Stimulated activated CD4-positive, alpha-beta T cell treated with anti-CD3 and anti-CD28 coated beads, TNF-alpha, amount 100 ng/mL, for 24 hours (primary cell): ENCODE measurements at places on chromosomes 16 and 17.

DNA sequence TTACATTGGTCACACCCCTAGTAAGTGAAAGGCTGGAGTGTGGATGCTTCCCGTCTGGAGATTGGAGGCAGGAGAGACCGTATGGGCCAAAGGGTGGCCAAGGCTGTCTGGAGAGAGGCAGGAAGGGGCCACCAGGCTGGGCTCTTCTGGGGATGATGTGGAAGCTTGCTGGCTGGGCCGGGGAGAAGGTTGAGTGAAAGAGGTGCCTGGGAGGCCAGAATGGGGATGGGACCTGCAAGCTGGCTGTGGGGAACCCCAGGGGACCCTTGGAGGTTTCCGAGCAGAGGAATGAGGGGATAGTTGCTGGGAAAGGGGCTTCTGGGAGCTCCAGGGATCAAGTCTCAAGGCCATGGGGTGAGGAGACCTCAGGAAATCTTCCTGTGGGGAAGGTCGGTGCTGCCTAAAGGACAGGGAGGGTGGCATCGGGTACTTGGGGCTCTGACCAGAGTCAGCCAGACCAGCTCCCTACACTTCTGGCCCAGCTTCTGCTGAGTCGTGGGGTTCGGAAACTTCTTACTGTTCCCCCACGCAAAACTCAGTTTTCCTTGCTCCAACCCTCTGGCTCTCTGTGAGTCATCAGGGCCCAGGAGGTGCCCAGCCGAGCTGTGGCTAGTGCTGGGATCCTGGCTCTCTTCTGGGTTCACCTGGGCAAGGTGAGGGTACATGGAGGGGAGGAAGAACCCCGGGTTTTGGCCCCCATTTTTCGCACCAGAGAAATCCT is 3.1 kb downstream of the MRC2 start:
- DNase-seq, result no peak

- no peak for DNase-seq
Measured at GRCh38 chr17:5702951-5703510, 118.7 kb upstream of the NLRP1 start.

- no peak for DNase-seq
Measured at GRCh38 chr16:57947261-57947660, 23.7 kb downstream of the CNGB1 start.

GRCh38 chr16:72112452-72112792 is 18.8 kb downstream of the DHX38 start:
- DNase-seq, result no peak

- DNase-seq, result no peak
Measured at GRCh38 chr16:67248401-67249177, at the start of gene SLC9A5. Gene SLC9A5 (plus strand): TSS chr16:67248979. CDS start chr16:67249015, 36 bp downstream.

GRCh38 chr16:75754141-75754540 is 27.9 kb upstream of the CPHXL start:
- DNase-seq, result no peak

- no peak for DNase-seq
Measured at GRCh38 chr16:53080345-53081031, 25.7 kb downstream of the CHD9 start.

DNA sequence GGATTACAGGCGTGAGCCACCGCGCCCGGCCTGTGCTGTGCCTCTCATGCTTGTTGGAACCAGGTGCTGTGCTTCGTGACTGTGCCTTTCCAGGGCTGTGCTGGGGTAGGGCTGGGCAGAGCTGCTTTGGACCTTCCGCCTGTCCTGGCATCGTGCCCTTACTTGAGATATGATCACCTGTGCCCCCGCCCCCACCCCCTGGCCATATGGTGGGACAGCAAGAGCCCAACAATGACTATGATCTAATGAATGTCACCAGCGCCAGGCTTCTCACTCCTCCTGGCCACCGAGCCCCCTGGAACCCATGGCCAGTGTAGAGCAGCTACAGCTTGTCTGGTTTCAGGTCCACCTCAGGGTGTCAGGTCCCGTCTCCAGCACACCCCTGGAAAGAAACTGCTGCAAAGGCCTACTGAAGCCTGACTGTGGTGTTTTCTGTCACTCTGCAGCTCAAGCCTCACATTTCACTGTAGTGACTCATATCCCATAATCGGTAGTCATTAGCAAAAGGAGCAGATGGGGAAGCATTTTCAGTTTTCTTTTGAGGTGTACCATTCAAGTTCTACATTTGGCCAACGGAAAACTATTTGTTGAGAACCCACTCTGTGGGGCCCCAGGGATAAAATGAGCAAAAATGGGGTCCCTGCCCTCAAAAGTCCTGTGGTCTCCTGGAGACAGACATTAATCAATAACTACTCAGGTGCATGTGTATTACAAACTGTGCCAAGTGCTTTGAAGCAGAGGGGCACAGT is 22.1 kb downstream of the FCSK start:
- peak; percentile 45 for DNase-seq

GRCh38 chr16:29745853-29746345 is at the start of gene C16orf54:
Gene C16orf54 (minus strand): TSS chr16:29745990. CDS start chr16:29744951, 1,039 bp downstream.
- peak; percentile 57 for DNase-seq

- DNase-seq, result no peak
Measured at GRCh38 chr17:62871291-62871690, 63.2 kb upstream of the MARCHF10 start.

DNA sequence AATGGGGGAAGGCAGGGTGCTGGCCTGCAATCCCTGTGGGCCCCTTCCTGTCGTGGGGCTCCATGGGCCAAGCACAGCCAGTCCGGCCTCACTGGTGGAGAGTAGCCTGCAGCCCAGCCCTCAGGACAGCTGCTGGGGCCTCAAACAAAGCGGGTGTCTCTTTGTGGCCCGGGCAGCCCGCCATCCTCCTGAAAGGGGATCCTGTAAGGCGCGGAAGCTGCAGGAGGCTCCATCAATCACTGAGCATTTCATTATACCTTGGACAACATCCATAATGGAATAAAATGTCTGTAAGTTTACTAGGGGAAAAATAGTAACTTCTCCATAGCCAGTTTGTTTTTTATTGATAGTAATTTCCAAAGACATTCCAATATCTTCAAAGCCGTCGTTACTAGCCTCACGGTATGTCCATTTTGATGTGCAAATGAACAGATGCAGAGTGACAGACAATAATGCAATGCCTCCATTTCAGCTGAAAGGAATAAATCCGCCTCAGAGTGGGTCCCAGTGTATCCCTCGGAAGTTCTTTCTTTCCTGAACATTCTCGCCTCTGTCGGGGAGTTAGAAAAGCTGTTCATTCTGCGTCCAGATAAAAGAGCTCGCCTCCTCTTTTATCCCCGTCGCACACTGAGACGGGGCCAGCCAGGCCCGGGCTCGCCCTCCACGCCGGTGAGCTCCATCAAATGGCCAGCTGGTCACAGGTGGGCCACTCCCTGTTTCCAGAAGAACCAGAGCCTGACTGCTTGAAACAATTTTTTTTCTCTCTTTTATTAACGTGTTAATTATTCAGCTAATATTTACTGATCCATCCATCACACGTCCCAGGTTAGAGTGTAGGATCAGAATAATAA is 14.4 kb downstream of the WSCD1 start:
- DNase-seq, result no peak

- peak; percentile 57 for DNase-seq
Measured at GRCh38 chr16:391885-392335, 5.1 kb upstream of the NME4 start.

GRCh38 chr17:901964-902363 is 77.6 kb downstream of the NXN start:
- DNase-seq, result no peak

DNA sequence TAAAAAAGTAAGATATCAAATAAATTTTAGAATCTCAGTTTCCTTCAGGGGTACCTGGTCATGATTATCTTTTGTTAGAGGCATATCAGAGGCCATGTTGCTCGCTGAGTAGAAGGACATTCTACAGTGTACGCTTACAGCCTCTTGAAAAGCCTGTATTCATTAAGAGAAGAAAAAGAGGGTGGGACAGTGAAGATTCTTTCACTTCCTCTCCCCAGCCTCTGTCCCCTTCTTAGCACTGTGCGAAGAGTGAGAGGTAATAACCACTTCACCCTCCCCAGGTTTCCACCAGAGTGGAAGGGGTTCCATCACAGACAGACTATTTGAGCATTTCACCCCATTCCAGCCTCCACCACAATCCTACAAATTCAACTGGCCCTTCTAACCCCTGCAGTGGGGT is 4.8 kb upstream of the LPO start:
- no peak for DNase-seq

DNA sequence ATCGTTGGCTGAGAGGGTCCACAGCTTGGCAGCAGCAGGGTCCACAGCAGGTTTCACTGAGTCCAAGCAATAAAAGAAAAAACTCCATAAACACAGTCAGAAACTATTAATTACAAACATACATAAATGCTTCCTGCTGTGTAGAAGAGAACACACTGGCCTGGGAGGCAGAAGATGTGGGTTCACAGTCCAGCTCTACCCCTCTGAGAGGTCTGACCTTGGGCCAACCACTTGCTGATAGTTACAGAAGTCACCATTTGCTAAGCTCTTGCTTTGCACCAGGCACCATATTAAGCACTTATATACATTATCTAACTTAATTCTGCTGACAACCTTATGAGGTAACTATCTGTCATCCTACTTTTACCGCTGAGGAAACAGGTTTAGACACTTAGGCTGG is 14.7 kb downstream of the CIAPIN1 start:
- DNase-seq, result no peak

DNA sequence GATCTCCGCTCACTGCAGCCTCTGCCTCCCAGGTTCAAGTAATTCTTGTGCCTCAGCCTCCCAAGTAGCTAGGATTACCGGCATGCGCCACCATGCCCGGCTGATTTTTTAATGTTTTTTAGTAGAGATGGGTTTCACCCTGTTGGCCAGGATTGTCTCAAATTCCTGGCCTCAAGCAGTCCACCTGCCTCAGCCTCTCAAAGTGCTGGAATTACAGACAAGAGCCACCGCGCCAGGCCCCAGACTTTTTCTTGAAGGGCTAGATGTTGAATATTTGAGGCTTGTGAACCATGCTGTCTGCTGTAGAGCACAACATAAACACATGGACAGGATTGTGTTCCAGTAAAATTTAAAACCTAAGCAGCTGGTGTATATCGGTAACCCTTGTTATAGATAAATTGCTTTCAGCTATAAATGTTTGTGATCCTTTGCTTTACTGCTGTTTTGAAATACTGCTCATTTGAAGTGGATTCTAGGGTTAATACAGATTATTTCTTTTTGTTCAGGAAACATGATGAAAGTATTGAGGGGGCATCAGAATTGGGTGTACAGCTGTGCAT is 12.4 kb downstream of the WSB1 start:
- DNase-seq, result no peak

GRCh38 chr17:40490289-40490853 is 11.1 kb downstream of the TNS4 start:
- DNase-seq, result no peak

- DNase-seq, result no peak
Measured at GRCh38 chr16:57585051-57585687, 42.7 kb downstream of the ADGRG5 start.

- DNase-seq, result no peak
Measured at GRCh38 chr16:49011901-49012300, 269.7 kb downstream of the CBLN1 start.

DNA sequence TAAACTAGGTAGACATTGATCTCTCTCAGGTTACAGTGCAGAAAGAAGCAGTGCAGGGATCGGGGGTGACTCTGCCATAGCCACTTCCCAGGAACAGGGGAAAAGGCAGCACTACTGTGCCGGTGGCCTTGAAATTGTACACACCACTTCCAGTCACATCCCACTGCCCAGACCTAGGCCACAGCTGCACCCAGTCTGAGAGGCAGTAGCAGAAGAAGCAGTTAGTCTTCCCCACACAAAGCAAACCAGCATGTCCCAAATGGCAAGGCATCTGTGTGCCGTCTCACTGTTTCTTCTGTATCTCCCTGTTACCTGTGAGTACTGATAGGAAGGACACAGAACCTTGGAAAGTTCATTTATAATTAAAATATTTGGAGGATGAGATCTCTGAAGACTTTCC is 47.0 kb downstream of the TMC6 start:
- DNase-seq, result no peak

- no peak for DNase-seq
Measured at GRCh38 chr16:4101421-4102219, 14.6 kb downstream of the ADCY9 start.

DNA sequence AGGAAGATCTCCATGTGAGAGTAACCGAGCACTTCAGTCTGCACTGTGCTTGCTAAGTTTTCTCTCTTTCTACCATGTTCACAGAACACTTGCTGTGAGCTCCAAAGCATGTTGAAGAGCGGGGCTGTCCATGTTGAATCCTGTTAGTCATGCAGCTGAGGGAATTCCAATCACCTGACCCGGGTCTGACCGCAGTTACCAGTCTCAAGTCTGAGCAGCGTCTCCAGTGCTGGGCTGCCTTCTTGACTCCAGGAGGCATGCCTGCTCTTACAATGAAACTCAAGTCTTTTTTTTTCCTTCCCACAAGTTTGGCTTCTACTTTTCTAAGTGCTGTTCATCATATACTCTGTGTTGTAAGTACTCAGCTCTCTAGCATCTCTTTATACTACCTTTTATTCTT is 44.3 kb downstream of the HOXB1 start:
- DNase-seq, result no peak

DNA sequence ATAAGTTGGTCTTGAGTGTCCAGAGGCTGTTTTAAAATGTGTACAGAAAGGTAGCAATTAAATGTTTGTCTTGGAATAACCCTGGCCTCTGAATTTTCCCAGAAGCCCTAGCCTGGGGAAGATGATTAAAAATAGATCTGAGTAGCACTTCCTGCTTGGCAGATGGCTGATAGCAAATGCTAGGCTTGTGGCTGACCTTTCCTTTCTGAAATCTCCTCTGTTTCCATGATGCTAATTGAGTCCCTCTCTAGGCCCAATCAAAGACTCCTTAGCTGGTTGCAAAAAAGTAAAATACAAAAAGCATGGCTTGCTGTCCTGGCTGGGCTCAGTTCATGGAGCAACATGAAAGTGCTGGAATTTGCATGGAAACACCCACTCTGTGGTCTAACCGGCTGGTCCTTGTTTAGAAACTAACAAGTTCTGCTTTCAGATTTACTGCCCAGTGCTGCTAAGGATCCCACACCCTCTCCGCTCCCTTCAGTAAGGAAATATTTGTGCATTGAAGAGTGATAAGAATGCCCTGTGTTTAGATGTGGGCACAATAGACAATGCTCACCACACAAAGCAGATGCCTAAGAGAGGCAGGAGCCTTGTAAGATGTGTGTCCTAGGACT is 40.8 kb downstream of the YPEL2 start:
- no peak for DNase-seq

DNA sequence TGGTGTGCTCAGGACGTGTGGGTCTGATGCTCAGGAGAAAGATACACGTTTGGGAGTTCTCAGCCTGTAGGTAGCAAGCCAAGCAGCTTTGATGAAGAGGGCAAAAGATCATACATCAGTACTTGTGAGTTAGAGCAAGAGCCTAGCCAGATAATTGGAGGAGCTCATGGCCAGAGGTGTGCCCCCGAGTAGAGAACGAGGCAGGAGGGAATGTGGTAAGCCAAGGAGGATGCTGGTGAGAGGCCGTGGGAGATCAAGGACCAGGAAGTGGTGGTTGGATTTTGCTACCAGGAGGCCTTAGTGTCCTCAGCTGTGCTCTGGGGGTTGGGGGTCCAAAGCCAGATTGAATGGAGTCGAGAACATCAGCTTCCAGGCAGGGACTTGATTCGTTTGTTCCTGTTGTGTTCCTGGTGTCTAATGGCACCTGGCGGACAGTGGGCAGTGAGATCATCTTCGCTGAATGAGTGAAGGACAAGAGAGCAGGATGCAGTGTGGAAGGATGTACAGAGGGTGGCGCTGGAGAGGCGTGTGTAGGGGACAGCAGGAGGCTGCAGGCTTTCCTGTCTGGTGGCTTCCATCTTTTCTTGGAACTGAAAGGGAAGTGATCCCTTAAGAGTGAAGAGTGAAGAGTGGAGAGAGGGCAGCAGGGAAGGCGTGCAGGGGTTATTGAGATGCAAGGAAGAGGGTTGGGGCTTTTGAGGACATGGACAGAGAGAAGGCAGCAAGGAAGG is 11.6 kb downstream of the FBXL19 start:
- DNase-seq, result no peak

GRCh38 chr17:82410014-82410716 is 8.0 kb upstream of the HEXD start:
- DNase-seq, result no peak
